ENCODE measurements at places on chromosomes 3 and 15. TPM values are rescaled to one million over a fixed set of nuclear protein-coding genes. Genes with fewer than 3 reads are reported as not detected.

DNA sequence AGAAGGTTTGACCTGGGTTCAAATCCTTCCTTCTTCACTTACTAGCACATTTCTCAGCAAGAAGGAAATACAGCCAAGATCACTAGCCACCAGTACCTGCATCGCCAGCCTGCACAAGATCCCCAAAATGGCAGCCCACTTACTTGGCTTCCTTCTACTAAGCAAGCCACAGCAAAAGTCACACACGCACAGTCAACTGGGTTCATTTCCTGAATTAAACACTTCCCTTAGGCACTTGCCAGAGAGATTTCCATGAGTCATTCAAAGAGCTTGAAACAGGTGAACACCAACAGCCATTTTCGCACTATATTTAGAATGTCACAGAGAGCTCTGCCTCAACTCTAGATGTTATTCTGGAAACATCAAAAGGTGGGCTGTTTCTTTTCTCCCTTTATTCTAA, 42.6 kb downstream of the MGLL start:
- DNase-seq, result no peak

Gene RTP4
- total RNA-seq, result 2.3 TPM

DNA sequence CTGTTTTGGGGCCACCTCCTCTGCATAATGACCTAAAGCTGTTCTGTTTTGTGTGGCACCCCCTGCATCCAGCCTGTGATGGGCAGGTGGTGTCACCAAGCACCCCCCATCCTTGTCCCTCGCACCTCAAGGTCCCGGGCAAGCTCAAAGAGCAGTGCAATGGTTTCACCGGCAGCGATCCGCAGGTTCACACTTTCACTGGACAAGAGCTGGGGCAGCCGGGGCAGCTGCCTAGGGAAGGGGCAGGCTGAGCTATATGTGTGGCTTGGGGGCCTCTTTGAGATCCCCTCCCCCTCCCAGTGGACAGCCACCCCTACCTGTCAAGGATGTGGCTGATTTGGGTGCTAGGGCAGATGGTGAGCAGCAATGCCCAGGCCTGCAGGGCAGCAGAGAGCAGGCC, 3.1 kb downstream of the IFRD2 start:
- no peak for DNase-seq

GRCh38 chr3:9298236-9298635, 48.8 kb upstream of the SRGAP3 start:
- DNase-seq, result no peak

Gene ARPIN
- 17.0 TPM for total RNA-seq

Measured in breast epithelium (tissue), 4 donors.